ENCODE measurements at places on chromosomes 1 and 21. TPM values are rescaled to one million over a fixed set of nuclear protein-coding genes. Genes with fewer than 3 reads are reported as not detected.

ADORA1 gene
- total RNA-seq, result 3.0 TPM

ENAH gene
- total RNA-seq, result 18.7 TPM

NBPF4 gene
- not detected for total RNA-seq

GNG12 gene
- total RNA-seq, result 77.0 TPM

HSPA6 gene
- 134 TPM for total RNA-seq

DAB1 gene
- total RNA-seq, result 0.56 TPM

CLCA1 gene
- not detected for total RNA-seq

CNKSR1 gene
- total RNA-seq, result 6.0 TPM

GPR3 gene
- not detected for total RNA-seq

FCRLB gene
- 0.65 TPM for total RNA-seq

SLAMF7 gene
- 3.2 TPM for total RNA-seq

AMPD1 gene
- total RNA-seq, result not detected

USH2A gene
- total RNA-seq, result not detected

TMEM54 gene
- 16.2 TPM for total RNA-seq

TNFRSF25 gene
- total RNA-seq, result 6.8 TPM

RNF115 gene
- 41.3 TPM for total RNA-seq

LCE1D gene
- total RNA-seq, result not detected

TMEM125 gene
- total RNA-seq, result 1.0 TPM

CA6 gene
- total RNA-seq, result not detected

OLIG1 gene
- total RNA-seq, result not detected

JAM2 gene
- 43.3 TPM for total RNA-seq

PERM1 gene
- total RNA-seq, result 0.36 TPM

NBPF6 gene
- total RNA-seq, result not detected

WLS gene
- 62.5 TPM for total RNA-seq

ZSWIM5 gene
- 0.50 TPM for total RNA-seq

PLEKHN1 gene
- total RNA-seq, result 0.19 TPM

INPP5B gene
- total RNA-seq, result 16.2 TPM

SLC16A4 gene
- total RNA-seq, result 9.1 TPM
